ENCODE measurements at places on chromosomes 2 and 18. TPM values are rescaled to one million over a fixed set of nuclear protein-coding genes. Genes with fewer than 3 reads are reported as not detected.

DNA sequence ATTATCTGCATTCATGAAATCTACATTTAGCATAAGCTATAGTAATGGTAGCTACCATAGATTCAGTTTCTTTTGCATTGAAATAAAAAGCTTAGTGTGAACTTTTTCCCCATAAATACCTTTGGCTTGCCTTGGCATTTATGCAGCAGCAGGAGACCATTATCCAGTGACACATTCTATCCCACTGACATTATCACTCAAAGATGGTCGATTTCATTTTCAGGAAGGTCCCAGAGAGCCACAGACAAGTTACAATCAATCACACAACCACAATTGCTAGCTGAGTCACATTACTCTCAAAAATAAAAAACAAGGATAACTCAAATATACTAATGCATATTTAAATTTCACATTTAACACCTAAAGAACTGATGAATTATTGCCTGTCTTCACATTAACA is 512.7 kb upstream of the CDH2 start:
- no peak for DNase-seq

GRCh38 chr2:210476194-210477128 is at the start of gene LANCL1:
Gene LANCL1, minus strand, starts transcription at chr2:210476759. Its CDS starts 363 bp downstream, at chr2:210476396.
- peak; percentile 81 for DNase-seq

- DNase-seq = no peak
Measured at GRCh38 chr2:84435345-84436025, 23.6 kb downstream of the SUCLG1 start.

GPC1 gene
- 1.3 TPM for total RNA-seq

TDRD15 gene
- not detected for total RNA-seq

Data from activated naive CD8-positive, alpha-beta T cell treated with anti-CD3 and anti-CD28 coated beads for 36 hours (primary cell).